GM23248 (cell line): ENCODE measurements at places on chromosomes 4 and X.

GRCh38 chr4:121777625-121778024 lies 12.7 kb upstream of the SMIM43 start:
- peak; percentile 49 for DNase-seq

- DNase-seq, result peak; percentile 7
Measured at GRCh38 chr4:163467082-163467770, 6.3 kb downstream of the TKTL2 start.

GRCh38 chr4:7367864-7368277 lies 66.9 kb downstream of the PSAPL1 start:
- DNase-seq, result no peak

- no peak for DNase-seq
Measured at GRCh38 chr4:99720206-99720605, 62.6 kb upstream of the C4orf54 start.

DNA sequence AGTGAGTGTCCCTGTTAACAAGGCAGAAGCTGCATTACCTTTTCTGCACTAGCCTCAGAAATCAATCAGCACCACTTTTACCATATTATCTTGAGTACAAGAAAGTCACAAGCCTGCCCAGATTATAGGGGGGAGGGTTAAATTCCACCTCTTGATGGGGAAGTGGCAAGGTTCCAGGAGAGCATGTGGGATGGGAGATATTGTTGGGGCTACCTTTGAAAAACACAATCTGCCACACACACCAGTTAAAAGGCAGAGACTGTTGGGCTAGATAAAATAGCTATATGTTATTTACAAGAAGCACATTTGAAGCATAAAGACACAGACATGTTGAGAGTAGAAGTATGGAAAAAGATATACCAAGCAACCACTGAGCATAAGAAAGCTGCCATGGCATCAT lies 6.6 kb upstream of the AVPR2 start:
- no peak for DNase-seq

DNA sequence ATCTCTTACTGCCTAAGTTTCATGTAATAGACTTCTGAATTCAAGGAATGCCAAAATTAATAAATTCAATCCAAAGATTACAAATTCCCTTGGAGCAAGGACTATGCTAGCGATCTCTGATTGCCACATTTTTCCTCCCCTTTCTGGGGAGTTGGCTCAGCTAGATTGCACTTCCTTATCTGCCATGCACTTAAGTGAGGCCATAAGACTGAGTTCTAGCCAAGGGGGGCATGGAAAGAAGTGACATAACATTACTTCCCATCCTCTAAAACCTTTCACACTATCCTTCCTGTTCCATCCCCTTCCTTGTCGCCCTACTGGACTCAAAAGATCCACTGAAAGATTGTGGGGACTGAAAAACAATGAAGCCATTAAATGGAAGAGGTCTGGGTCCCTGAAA lies 53.8 kb upstream of the TXK start:
- DNase-seq, result no peak

GRCh38 chr4:30437316-30437715 lies 282.9 kb upstream of the PCDH7 start:
- DNase-seq, result no peak

GRCh38 chr4:37827030-37827685 lies 672 bp downstream of the PGM2 start:
- DNase-seq, result peak; percentile 14

DNA sequence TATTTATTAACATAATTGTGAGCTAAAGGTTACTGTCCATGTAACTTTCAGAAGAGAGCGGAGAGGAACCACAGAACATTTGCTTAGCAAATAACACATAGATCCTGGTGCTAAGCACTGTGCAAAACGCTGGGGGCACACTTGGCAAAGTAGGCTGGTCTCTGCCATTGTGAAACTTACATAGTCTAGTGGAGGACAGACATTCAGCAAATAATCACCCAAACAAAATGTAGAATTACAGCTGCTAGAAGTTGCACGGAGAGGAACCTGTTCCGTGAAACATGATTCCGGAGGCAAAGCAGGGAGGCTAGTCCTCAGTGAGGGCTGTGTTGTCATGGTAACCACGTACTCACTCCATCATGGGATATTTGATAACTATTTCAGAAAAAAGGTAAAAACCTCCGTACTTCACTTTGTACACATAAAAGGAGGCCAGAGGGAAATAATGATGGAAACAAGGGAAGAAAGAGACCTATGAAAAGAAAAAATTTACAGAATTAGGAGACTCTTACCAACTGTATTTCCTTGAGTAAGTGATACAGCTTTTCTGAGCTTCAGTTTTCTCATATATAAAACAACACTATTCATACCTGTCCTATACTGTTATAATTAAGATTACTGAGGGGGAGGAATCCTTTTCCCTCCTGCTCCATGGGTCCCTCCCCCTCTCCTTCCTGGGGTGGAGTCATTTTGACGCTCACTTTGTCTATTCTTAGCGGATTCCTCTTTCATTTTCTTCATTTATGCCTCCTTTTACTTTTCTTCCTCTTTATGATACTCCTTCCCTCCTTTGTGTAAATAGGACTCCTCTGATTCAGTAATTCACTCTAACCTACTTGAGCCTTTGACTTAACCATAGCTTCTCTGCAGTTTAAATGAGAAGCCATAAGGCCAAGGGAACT lies 825 bp upstream of the RASGEF1B start:
- DNase-seq, result peak; percentile 53

GRCh38 chr4:157713342-157713741 lies 459.5 kb downstream of the GASK1B start:
- no peak for DNase-seq
